ENCODE measurements at places on chromosomes 5 and 9. TPM values are rescaled to one million over a fixed set of nuclear protein-coding genes. Genes with fewer than 3 reads are reported as not detected.

DNA sequence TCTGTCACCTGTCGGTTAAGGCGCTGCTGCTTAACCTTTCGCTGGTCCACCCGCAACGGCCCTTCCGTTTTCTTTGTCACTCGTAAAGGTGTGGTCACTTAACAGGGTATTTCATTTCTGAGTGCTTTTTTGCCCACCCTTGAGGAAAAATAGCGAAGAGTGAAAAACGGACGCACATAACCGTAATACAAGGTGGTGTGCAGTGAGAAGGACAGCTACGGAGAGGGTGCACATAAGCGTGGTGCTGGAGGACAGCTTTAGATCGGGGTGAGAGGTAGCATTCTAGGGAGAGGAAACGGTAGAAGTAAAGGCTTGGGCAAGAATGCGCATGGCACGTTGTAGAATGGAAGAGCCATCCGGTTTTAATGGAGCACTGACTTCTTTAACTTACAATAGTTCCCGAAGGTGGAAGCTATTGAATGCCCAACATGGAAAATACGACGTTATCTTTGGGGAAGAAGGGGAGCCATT lies 761 bp downstream of the CCT5 start:
- DNase-seq, result no peak

DNA sequence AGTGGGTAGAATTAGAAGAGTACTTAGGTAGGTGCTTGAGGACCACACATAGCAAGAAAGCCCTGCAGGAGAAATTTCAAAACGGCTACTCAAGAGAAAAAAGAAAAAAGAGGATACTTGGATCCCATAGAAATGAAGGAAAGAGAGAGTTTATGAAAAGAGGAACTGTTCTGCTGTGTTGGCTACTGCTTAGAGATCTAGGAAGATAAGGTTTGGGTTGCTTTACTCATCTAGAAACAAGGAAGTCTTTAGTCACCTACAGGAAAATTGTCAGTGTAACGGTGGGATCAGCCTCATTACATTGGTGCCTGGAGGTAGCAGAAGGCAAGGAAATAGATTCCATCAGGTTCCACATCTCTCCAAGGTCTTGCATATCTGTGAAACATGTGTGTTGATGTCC lies 14.8 kb upstream of the C5orf46 start:
- no peak for DNase-seq

GRCh38 chr9:104750185-104750767 lies 2.8 kb downstream of the NIPSNAP3A start:
- DNase-seq, result no peak

DNA sequence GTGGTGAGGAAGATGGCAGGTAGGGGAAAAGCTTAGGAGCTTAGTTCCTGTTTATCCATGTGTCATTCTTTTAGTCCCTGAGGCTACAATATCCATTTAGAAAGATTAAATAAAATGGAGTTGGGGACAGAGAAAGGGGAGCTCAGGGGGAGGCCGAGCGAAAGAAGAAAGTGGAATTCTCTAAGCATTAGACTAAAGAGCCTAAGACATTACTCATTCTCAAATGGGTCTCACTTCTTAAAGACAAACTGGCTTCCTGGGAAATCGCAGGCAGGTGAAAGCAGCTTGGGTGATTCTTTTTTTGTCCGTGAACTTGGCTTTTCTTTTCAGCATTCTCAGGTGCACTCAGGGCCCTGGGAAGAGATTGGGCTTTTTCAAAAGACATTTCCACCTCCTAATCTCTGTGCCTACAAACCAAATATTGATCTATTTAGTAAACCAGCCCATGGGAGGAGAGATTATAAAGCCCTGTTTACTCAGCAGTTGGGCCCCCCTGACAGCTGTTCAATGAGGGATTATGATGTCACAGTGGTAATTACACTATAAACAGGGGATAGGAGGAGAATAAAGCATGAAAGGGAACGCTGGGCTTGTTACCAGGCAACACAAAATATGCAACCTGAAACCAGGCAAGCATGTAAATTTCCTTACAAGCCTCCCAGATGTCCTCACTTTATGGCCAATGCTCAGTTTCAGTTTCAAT lies 584.0 kb downstream of the ACTL7B start:
- DNase-seq, result no peak

DNA sequence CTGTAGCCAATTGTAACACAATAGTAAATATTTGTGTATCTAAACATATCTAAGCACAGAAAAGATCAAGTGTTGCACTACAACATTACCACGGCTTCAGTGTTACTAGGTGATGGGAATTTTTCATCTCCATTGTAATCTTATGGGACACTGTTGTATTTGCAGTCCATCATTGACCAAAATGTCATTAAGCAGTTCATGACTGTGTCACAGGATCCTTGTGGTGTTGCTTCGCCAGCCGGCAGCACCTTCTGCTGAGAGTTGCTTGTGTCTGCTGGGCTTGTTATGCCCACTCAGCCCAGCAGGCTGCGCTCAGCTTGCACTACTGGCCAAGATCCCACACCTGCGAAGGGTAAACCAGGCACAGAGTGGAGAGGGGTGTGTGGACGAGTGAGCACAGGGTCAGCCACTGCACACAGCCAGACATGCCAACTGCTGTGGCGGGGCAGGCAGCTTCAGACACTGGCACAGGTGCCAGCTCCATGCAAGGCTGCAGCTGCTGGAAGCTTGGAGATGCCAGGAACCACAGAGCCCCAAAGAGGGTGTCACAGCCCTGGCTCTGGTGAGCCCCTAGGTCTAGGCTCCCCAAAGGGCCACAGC lies 273.7 kb downstream of the CETN3 start:
- no peak for DNase-seq

DNA sequence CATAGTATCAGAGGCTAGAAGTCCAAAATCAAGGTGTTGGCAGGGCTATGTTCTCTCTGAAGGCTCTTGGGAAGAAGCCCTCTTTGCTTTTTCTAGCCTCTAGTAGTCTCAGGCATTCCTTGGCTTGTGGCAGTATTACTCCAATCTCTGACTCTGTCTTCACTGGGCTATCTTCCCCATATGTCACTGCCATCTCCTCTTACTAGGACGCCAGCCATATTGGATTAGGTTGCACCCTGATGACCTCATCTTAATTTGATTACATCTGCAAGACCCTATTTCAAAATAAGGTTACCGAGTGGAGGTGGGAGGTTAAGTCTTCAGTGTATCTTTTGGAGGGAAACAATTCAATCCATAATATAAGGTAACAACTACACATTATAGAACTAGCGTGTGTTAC lies 21.3 kb upstream of the EBF1 start:
- DNase-seq, result no peak

DNA sequence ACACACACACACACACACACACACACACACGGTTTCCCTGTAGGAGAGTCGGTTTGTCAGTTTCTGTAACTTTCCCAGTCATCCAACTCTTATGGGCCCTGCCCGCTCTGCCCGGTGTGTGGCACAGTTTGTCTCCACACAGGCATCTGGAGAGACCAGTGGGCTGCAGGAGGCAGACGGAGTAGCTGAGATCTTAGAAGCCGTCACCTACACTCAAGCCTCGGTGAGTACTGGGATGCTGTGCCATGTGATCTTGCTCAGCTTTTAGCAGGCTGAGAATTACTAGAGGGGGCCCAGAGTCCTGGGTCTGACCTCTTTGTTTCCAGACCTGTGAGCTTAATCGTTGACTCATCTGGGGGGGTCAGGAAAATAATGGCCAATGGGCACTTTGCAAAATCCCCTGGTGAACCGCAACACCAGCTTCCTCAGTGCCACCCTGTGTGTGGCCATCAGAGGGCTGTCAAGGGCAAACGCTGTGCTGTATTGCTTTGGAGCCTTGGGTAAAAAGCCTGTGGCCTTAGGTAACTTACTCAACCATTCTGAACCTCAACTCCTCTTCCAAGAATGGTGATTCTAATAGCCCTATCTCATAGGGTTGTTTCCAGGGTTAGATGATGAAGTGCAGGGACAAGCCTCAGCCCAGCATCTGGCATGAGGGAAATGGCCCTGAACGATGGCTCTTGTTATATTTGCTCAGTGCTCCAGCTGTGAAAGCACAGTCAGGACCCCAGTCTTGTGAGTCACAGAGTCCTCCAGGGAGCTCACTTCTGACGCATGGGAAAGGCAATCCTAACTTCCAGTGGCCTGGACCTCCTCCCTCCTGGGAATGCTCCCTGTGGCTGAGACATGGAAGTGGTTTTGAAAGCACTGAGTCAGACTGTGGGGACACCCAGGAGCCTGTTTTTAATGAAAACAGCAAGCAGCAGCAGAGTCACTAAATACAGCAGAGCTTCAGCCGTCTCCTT lies 45.6 kb downstream of the COL15A1 start:
- DNase-seq, result no peak

- DNase-seq, result no peak
Measured at GRCh38 chr9:122060481-122060880, 32.6 kb downstream of the TTLL11 start.

GRCh38 chr5:39167141-39167971 lies 52.0 kb downstream of the FYB1 start:
- no peak for DNase-seq

- no peak for DNase-seq
Measured at GRCh38 chr9:34556949-34557348, 32.6 kb downstream of the CNTFR start.

DNA sequence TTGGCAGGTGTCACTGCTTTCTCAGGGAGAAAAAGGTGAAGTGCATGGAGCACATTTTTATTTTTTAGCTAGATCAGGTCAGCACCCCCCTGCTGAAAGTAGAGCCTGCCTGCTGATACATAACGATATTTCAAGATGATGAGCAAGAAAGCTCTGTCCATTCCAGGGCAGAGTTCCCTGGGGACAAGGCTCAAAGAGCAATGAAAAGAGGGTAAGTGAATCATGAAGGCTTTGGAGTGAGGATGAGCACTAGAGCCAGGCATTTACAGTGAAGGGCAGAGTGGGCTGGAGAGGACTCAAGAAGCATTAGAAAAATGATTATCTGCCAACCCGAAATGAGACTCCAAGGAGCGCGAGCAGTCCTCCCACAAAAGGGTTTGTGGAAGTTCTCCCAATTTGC lies 345.7 kb downstream of the TLE4 start:
- no peak for DNase-seq

- DNase-seq, result no peak
Measured at GRCh38 chr5:123176224-123176937, 87.3 kb downstream of the PRDM6 start.

DNA sequence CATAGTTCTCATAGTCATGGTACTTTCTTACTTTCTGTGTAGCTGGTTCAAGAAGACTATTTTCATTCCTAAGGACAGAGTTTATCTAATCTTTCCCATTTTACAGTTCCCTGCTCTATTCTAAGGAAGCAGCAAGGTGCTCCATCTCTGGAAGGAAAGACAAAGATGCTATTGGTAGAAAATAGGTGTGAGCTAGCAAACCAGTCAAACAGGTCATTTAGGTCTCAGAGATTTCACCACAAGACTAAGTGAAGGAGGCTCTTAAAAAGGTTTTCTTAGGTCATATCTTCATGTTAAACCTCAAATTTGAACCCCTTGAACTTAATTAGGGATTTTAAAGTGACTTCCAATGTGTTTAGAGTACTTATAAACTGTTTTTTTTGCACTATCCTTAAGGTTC lies 62.6 kb downstream of the ADAMTSL1 start:
- DNase-seq, result no peak

DNA sequence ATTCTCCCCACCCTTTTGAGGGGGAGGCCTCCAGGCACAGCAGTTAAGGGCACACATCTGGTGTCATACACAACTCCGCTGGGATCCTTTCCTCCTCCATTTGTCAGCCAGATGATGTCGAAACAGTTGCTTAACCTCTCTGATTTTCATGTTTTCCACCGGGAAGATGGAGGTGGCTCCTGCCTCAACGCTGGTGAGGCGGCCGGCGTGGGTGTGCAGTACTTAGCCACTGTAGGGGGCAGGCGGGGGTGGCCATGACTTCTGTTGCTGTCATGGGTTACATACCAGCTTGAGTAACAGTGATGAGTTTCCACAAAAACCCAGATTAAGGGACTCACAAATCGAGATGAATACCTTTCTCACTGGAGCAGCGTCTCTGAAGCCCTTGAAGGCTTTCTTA lies 63.1 kb upstream of the EPB41L4B start:
- no peak for DNase-seq

- DNase-seq, result no peak
Measured at GRCh38 chr5:124895236-124895635, 148.8 kb upstream of the ZNF608 start.

The CYSRT1 gene
- total RNA-seq, result 0.42 TPM

The FLT4 gene
- 2.5 TPM for total RNA-seq

The PCDHB14 gene
- not detected for total RNA-seq

The NTRK2 gene
- 0.14 TPM for total RNA-seq

The PCDHA2 gene
- total RNA-seq, result not detected

The LCN1 gene
- not detected for total RNA-seq

Measured in CD4-positive, alpha-beta T cell (primary cell).